ENCODE measurements at places on chromosomes 2 and 18.

DNA sequence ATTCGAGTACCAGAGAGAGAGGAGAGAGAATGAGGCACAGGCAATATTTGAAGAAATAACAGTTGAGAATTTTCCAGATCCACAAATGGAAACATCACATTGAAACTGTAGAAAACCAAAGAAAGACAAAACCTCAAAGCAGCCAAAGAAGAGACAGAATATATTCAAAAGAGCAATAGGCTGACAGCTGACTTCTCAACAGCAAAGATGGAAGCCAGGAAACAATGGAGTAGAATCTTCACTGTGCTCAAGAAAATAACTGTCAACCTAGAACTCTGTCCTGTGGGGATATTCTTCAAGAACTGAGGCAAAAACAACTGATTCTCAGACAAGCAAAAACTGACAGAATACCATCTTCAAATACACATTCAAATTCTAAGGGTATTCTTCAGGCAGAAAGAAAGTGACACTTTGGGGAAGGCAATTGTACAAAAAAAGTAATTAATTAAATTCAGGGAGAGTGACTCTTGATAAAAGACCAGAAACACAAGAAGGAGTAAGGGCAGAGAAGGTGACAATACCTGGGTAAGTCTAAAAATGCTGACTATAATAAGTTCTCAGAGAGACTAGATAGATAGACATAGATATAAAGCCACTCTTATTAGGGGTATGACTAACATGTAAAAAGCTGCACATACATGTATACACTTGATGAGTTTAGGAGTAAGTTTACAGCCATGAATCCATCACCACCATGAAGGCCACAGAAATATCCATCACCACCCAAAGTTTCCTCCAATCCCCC is 25.6 kb downstream of the ANKMY1 start:
- DNase-seq = no peak

DNA sequence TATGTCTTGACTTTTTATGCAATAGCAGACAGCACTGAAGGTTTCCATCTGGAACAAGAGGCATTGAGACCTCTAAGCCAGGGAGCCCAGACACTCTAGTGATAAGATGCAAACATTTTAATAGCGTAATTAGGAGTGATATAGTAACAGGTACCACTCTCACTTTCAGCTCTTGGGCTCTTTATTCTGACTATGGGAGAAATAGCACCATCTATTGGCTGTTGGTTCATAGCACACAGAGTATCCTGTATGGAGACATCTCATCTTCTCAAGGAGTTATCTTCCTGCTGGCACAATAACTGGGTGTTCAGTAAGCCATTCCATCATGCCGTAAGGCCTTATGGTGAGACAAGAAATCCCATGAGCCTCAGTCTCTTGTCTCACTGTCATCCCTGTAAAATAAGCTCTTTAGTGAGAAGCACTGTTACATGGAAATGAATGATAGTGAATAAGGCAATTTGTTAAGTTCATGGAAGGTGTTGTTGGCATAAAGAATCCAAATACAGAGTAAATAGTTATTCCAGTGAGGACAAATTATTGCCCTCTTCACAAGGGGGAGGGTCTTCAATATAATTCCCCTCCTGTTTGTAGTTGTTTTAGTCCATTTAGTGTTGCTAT is 48.3 kb downstream of the THUMPD2 start:
- peak; percentile 32 for DNase-seq

DNA sequence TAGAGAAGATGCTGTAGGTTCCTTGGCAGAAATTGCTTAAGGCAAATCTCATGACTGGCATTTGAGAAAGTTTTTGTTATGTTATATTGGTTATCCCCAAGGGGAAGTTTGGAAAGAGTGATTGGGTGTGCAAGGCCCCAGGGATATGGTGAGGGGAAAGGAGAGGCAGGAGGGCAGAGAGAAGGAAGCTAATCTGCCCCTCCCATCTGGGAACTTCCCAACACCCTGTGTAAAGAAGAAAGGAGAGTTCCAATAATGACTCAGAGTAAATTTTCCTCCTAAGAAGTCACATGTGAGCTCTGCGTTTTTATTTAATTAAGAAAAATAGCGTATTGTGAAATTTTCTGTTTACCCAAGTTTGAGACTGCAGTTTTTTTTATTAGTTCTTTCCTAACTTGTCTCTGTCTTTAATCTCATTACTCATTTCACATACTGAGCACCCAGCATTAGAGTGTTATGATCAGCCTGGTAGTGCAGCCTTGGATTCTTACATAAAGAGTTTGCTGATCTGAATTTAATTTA is 3.1 kb upstream of the KYNU start:
- DNase-seq = no peak

GRCh38 chr18:63218472-63218871 is 101.1 kb downstream of the BCL2 start:
- no peak for DNase-seq

DNA sequence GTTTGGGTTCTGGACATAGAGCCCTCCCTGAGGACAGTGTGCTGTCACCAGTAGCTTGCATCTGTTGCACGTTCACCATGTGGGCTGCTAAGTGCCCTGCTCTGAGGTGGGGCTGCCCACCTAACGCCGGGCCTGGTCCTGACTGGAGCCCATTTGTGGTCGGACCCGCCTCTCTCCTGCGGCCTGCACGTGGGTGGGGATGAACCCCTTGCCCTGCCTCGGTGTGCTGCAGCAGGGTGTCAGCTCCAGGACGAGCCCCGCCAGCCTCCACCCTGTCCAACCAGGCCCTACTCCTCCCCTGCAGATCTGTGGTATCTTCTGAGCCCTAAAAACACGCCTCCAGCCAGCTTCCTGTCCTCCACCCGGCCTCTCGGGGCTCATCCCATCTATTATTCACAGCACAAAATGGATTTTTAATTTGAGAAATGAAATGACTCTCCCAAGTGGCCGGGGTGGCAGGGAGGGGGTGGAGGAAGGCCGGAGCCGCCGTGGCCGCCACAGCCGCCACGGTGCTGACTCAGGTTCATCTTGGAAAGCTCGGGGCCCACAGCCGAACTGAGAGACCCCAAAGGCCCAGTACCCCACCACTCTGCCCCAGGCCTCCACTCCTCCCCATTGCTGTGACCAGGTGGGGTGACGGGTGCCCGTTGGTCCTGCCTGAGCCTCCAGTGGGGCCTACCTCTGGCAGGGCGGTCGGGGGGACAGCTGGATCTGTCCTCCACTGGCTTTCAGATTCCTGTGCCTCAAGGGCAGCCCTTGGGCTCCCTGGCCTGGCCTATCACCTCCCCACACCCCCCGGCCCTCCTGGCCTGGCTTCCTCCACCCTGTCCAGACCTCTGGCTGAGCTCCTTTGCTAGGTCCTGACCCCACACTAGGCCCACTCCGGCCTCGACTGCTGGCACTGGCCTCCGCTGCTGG is 2.8 kb upstream of the ECEL1 start:
- DNase-seq = no peak

- DNase-seq = no peak
Observed at GRCh38 chr2:238950551-238950950, 102.7 kb downstream of the TWIST2 start.

DNA sequence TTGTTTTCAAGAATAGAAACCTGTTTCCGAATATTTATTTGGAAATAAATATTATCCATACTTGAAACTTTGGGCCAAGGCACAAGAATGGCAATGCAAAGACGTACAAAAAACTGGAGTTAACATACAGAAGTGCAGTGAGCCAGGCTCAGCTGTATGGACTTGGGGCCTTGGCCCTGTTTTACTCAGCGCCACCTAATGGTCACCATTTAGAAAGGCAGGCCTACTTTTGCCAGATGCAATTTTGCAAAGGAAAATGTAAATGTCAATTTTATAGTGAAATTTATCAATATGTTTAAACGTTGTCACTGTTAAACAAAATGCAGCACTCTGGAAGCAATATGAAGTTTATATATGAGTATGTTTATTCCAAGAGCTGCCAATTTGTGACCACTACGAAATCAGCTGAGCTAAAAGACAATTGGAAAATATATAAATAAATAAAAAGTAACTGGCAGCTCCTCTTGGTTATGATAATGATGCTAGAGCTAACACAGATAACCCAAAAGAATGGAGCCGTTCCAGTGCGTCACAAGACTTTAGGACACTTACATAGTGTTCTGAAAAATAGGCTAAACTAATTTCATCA is 155.0 kb downstream of the ARHGAP15 start:
- peak; percentile 36 for DNase-seq

- DNase-seq = no peak
Observed at GRCh38 chr2:237604391-237604790, 13.9 kb upstream of the RAB17 start.

DNA sequence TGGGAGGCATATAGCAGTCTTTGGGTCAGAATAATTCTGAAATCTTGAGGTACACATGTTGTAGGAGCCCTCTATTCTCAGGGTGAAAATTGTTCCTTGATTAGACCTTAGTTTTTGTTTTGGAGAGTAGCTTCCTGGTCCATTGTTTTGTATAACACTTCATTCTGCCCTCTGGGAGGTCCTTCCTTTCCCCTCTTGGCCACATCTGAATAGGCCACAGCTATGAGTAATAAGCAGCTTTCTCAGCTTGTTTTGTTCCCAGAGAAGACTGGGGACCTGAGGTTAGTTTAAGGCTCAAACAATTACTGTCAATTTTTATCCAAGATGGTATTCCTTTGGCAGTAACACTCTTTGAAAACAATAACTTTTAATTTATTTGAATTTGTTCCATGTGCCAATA is 72.6 kb upstream of the NOL4 start:
- DNase-seq = no peak

DNA sequence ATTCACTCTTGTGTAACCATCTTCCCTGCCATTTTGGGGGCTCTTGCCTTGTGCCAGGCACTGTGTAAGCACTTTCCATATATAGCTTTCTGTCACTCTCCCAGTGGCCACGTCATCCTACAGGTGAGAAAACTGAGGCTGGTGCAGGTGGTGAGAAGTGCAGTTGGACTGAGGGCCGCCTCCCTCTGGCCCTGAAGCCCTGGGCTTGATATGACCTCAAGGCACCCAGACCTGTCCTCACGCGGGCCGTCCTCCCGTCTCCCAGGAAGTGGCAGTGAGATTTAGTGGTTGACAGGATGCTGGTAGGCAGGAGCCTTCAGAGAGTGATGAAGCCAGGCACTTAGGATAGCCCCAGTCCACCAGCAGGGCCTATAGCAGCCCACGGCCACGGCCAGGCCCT is 30.5 kb downstream of the MAL start:
- DNase-seq = no peak

DNA sequence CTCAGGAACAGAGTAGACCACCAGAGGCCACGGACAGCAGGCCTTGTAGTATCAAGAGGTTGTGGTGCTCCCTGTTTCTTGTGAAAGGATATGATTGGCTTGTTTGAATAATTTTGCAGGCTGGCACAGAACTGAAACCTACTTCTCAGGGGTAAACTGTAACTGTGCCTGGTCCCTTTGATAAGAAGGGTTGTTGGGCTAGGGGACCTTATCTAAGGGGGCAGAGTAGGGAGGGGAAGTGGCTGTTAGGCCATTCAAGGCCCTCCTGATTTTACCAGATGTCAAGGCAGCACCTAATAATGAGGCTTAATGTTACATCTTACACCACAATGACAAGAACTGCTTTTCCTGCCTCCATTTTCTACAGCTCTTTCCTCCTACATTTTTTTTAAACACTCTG is 45.6 kb downstream of the GPR39 start:
- DNase-seq = no peak

DNA sequence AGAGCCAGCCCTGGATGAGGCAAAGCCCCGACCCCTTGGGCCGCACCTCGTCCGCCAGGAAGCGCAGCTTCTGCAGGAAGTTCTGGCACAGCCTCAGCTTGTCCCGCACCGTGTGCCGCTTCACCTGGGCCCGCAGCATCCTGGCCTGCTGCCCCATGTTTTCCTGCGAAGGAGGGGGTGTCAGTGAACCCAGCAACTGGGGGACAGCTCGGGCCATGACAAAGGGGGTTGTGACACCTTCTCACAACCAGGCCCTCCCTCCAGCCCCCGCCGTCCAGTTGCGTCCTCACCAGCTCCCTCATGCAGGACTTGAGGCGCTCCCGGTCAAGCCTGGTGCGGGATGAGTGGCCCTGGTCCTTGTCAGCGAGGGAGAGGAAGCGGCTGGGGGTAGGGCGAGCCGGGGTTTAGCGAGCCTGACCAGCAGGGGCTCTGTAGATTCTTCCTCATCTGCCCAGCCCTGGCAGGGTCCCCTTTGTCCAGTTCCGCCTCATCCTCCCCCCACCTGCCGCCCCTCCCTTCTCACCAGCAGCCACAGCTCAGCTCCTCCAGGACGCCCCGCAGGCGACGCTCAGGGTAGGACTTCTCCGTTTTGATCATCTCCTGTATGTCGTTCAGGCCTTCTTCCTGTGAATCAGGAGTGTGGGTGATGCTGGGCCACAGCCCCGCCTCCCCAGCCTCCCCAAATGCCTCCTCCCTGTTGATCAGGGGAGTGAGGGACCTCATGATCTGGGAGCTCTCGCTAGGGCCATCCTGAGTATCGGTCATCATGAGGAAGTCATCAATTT is 606 bp downstream of the OTOF start:
- no peak for DNase-seq

DNA sequence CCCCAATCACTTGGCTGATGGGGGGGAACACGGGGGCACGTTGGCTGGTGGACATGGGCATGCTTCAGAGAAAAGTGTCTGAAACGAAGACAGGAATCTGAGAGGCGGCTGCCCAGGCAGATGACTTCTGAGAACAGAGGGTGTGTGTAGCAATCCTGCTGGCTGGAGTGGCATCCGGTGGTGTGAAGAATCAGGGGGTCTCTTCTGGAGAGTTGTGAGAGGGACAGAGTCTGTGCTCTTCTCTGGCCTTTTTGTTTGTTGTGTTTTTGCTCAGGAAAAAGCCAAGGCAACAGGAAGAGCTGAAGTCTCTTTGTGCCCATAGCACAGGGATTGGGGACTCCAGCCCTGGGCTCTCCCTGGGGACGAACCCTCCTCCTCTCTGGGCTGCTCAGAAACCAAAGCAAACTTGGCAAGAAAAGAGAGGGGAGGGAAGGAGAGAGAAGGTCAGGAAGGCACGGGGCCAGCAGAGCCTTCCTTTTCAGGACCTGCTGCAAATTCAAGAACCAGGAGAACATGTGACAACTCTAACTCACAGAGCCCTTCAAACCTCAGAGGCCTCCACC is 97.0 kb upstream of the SMAD2 start:
- no peak for DNase-seq

GRCh38 chr2:177799531-177799930 is 273.0 kb downstream of the PDE11A start:
- peak; percentile 26 for DNase-seq

- no peak for DNase-seq
Observed at GRCh38 chr2:193808877-193809276, 1614.1 kb upstream of the TMEFF2 start.

DNA sequence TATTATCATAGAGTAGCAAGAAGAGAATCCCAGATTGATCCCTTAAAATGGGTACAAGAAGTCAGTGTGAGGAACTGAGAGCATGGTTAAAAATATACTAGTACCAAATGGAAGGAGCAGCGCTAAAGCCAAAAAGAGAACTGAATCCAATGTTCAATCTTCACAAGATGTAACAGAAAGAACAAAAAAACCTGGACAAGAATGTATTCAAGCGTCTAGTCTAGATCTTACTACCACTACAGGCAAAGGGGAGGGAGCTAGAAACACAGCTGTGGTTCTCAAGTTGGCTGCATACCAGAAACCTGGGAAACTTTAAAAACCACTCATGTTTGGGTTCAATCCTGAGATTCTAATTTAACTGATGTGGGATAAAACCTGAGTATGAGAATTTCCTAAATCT is 57.5 kb downstream of the PIAS2 start:
- DNase-seq = no peak

- DNase-seq = no peak
Observed at GRCh38 chr2:239522002-239522739, 121.4 kb upstream of the HDAC4 start.
